ENCODE measurements at places on chromosomes 13 and 19.

GRCh38 chr13:30016398-30016797 lies 166.0 kb upstream of the UBL3 start:
- DNase-seq: no peak

DNA sequence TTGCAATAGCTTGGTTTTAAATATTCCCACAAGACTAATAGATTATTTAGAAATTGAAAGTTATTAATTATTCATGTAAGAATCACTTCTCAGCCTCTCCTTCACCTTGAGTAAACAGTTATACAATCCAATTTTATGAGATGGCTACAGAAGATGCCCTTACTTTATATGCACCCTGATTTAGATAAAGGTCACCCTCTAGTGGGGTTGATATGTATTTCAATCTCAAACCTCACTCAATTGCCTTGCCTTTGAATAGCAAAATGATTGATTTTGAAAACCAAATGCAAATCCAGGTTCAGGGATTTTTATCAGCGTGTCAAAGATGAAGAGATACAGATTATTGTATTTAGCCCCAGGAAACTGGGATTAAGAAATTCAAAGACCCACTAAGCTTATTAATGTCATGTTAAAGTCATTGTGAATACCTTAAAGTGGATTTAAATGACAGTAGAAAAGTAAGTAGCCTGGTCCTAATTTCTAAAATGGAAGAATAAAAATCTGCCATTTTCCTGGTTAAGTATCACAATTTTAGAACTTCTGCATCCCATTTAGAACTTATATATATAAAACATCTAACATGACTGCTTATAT lies 305.1 kb downstream of the ITGBL1 start:
- DNase-seq: no peak

- DNase-seq: no peak
Observed at GRCh38 chr19:53644061-53644816, 12.4 kb downstream of the DPRX start.

DNA sequence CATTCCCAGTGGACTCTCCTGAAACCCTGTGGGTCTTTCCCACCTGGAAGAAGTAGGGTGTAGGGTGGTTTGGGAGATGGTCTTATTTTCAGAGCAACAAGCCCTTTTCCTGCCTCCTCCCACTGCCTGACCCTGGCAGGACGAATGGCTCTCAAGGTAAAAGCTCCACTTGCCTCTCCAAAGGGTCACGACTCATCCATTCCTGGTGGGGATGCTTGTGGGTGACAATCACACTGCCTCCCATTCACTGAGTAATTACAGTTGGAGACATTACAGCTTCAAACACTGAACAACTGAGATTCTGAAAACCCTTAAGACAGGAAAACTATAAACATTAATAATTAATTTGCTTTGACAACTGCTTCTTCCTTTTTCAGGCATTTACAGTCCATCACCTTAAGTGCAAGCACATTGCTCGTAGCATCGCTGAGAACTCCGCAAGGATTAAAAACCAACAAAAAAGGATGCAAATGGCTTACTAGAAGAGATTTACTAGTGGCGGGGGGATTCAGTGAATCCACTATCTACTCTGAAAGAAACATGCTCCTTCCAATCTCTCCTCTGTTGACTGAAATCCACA lies 199.6 kb upstream of the IRS2 start:
- DNase-seq: no peak

GRCh38 chr19:45464274-45464673 lies 3.5 kb upstream of the FOSB start:
- no peak for DNase-seq

DNA sequence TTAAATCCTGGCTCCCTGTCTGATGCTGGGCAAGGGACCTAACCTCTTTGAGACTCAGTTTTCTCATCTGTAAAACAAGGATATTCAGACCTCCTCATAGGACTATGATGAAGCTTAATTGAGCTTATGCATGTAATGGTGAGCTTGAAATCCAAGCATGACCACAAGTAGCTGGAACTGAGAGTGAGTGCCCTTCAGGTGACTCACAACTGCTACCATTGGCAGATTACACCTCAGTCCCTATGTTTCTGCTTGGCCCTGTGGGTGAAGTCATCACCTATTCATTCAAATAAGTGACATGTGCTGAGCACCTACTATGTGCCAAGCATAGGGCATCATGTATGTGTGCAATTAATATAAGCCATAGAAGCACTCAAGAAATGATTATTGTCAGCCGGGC lies 25.7 kb downstream of the NOVA2 start:
- no peak for DNase-seq

GRCh38 chr19:48681127-48681470 lies 8.3 kb upstream of the NTN5 start:
- DNase-seq: no peak

DNA sequence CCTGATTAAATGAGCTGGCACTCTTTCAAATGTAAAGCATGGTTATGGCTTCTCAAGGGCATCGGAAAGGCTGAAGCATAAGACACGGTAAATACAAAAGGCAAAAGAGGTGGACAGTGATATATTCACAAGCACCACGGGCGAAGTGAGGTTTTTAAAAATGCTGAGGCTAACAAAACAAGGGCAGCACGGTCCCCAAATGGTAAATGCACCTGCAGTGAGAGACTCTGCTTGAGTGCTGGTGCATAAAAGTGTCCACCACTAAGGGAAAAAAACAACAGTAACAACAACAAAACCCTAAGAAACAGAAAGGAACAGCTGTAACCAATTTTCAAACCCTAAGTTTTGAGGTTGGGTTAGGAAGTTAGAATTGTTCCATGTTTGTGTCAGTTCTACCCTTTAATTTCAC lies 234.9 kb downstream of the PCDH9 start:
- DNase-seq: no peak

- DNase-seq: no peak
Observed at GRCh38 chr13:44413095-44413494, 39.5 kb downstream of the SERP2 start.

- DNase-seq: peak; percentile 38
Observed at GRCh38 chr19:14118165-14119051, 846 bp upstream of the PRKACA start.

GRCh38 chr19:1045247-1045603 lies 5.3 kb downstream of the ABCA7 start:
- peak; percentile 54 for DNase-seq

DNA sequence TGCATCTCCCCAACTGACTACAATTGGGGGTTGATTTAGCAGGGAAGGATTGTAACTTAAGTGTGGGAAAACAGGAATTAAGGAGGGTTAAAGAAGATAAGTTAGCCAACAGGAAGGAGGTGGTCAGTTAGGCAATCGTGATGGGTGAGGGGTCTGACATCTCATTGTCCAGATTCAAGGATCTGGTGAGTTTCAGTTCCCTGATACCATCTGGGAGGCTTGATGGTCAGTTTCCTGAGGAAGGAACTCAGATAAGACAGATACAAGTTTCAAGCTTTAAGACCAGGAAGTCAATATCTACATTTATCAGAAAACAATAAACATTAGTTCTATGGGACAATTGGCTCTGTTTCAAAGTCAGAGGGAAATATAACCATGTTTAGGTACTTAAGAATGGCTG lies 601.8 kb downstream of the SLITRK6 start:
- DNase-seq: no peak

- DNase-seq: no peak
Observed at GRCh38 chr13:47521890-47522487, 479.1 kb downstream of the SUCLA2 start.

DNA sequence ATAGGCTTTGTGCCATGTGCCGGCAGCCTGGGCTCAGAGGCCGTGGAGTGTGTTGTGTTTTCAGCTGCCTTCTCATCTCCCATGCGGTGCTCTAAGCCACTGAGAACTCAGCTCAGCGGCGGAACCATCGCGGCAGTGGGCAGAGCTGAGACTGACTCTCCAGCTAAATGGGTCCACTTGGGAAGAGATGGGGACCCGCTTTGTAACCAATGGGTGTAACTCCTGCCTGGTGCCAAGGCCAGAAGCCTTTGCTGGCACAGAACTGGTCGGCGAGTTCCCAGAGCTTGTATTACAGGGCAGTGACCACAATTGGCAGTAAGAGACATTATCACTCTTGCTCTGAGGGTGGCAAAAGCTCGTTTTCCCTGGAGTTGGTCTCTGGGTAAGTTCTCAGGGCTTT lies 183.0 kb downstream of the STK24 start:
- DNase-seq: no peak

GRCh38 chr19:37817180-37817981 lies 38.0 kb upstream of the ZNF573 start:
- DNase-seq: peak; percentile 5

- no peak for DNase-seq
Observed at GRCh38 chr19:12034198-12034597, 1.3 kb downstream of the ZNF433 start.

- no peak for DNase-seq
Observed at GRCh38 chr19:12748489-12748888, 3.1 kb upstream of the BEST2 start.

GRCh38 chr13:31826521-31826920 lies 87.2 kb downstream of the RXFP2 start:
- no peak for DNase-seq

DNA sequence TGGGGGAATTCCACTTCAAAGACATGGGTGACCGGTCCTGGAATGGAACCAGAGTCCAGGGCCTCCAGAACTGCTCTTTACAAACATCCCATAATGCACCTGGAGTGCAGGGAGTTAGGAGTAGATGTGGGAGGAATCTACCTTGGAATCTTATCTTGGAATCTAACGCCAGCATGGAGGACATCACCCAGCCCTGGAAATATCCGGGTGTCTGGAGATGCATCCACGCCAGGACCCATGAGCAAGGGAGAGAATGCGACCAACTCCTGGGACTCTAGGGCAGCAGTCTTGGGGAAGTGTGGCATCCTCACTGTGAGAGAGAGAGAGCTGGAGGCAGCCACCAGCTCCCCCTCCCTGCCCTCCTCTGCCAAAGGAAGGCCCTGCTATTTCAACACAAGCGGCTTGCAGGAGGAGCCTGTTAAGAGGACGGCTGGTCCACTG lies 211.8 kb downstream of the UQCRFS1 start:
- no peak for DNase-seq

DNA sequence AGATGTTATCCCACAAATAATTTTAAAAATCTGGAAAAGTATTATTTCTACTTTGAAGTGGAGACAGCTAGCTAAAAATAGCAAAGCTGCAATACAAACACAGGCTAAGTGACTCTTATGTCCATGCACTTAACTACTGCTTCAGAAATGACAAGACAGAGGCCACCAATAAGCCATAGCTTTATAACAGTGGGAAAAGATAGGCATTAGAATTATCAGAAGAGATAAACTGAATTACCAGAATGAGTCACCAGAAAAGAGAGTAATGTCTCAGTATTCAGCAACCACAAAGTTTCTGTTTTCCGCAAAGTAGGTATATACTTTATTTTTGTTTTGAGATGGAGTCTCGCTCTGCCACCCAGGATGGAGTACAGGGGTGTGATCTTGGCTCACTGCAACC lies 17.1 kb downstream of the CLN5 start:
- DNase-seq: no peak

DNA sequence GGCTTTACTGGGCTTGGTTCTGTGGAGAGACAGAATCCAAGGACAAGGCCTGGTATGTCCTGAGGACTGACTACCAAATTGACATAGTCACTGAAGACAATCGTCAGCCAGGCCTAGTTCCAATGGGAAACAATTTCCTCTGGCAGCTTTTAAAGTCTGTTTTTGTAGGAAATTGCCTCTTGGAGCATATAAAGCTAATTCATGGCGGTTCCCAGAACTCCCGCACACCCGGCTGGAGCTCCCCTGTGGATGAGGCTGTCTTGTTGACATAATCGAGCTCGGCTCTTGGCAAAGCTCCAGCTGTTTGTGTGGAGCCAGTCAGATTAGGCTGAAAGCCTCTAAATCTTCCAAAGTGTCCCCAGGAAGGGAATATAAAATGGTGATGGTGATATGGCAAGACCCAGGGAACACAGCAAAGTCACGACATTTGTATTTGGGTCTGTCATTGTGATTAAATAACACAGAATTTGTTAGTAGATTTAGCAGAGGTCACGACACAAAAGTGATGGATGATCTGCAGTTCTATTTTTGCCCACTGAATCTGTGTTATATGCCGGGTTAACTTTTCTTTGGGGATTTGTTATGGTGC lies 395.0 kb downstream of the PCDH9 start:
- no peak for DNase-seq

- no peak for DNase-seq
Observed at GRCh38 chr13:21322327-21322965, 136.7 kb downstream of the ZDHHC20 start.

GRCh38 chr13:96181911-96182310 lies 92.0 kb downstream of the HS6ST3 start:
- no peak for DNase-seq

- DNase-seq: no peak
Observed at GRCh38 chr19:39953915-39954314, 17.1 kb upstream of the PSMC4 start.

DNA sequence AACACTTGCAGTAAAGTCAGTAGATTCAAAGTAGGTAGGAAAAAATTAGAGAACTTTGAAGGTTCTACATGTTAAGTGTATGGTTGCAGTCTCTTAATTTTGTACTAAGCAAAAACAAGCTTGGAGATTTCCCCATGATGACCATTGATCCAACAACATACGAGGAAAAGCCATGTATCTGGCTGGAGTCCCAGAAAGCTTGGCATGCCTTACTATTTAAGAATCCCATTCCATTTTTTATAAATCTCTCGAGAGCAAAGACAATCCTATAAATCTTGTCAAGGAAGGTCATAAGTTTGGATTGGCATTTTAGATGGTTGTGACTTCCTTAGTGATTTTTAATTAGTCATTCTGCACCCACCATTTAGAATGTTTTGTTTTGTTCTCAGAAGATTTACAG lies 495.9 kb downstream of the GPC5 start:
- no peak for DNase-seq

- DNase-seq: peak; percentile 31
Observed at GRCh38 chr19:8515317-8515716, 1.4 kb upstream of the ZNF414 start.

DNA sequence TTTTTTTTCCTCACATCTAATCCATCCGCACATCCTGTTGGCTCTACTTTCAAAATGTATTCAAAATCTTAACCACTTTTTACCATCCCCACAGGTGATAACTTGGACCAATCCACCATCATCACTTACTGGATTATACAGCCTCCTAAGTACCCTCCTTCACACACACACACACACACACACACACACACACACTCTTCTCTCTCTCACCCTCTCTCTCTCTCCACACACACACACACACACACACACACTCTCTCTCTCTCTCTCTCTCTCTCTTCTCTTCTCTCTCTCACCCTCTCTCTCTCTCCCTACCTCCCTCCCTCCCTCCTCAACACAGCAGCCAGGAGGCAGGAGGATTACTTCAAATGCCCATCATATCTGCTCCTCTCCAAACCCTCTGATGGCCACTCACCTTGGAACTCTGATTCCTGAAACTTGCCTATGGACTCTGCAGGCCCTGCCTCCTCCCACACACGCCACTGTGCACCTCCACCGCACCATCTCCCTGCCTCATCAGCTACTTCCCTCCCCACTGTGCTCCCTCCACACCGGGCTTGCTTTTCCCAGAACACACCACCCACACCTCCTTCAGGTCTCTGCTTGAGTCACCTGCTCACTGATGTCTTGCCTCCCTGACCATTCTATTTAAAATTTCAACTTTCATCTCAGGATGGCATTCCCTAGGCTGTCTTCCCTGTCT lies 39.7 kb downstream of the RCBTB2 start:
- DNase-seq: no peak

All from T-helper 9 cell (primary cell).